ENCODE measurements at places on chromosomes 5 and 9.

DNA sequence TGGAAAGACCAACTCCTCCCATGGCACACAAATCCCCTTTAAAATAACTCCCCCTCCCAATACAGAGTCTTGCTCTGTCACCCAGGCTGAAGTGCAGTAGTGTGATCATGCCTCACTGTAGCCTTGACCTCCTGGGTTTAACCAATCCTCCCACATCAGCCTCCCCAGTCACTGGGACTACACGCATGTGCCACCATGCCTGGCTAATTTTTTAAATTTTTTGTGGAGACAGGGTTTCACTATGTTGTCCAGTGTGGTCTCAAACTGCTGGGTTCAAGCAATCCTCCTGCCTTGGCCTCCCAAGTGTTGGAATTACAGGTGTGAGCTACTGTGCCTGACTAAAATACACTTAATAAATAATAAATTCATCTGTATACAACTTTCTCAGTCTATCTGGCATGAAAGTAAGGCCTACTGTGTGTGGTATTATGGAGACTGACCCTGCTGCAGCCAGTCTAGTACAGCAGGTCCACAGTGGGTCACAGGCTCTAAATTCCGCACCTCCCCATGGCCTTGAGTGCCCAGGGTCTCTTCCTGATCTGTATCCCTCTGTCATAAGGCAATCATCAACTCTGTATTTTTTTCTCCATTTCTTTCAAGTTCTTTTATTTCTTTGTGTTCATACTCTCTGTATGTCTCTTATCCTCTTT, 169.4 kb downstream of the MAPKAP1 start:
- DNase-seq: no peak

- no peak for DNase-seq
Observed at GRCh38 chr9:107755246-107755645, 265.7 kb upstream of the KLF4 start.

DNA sequence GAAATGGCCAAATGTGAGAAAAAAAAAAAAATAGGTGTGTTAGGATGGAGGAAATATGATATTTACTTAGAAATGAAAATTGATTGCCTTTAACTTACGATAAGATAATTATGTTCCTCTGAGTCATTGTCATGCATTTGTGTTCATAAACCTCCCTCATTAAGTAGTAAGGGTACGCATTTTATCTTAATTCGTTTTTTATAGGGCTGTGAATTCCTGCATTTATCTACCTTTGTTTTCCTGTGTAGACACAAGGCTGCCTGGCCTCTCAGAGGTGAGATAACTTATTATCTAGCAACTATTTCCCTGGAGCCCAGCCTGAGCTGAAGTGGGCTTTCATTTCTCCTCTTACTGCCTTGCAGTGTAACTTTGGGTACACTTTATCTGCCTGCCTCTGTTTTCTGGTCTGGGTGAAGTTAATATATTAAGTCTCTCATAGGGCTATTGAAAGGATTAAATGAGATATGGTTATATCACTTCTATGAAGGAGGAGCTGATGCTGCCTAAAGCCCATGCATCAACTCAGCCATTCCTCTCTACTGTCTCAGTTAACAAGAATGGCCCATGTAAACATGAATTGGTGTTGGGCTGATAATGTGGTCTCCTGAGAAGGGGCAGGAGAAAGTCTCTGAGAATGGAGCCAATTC, 103.8 kb upstream of the KLF4 start:
- no peak for DNase-seq

DNA sequence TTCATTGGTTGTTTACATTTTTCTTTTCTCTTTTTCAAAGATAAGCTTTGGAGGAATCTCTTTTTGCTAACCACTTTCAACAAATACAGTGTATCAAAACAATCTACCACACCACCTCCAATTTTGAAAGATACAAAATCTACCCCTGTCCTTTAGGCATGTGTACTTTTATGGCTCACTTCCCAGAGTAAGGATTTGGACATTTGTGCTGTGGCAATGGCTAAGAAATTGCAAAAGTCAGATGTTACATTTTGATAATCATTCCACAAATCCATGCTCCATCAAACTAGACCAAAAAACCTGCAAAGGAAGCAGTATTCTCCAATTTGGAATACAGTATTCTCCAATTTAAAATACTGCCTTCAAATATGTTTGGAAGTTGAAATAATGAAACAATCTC, 204.9 kb downstream of the MCTP1 start:
- no peak for DNase-seq

GRCh38 chr9:99249619-99250018, 27.5 kb downstream of the SEC61B start:
- DNase-seq: no peak

DNA sequence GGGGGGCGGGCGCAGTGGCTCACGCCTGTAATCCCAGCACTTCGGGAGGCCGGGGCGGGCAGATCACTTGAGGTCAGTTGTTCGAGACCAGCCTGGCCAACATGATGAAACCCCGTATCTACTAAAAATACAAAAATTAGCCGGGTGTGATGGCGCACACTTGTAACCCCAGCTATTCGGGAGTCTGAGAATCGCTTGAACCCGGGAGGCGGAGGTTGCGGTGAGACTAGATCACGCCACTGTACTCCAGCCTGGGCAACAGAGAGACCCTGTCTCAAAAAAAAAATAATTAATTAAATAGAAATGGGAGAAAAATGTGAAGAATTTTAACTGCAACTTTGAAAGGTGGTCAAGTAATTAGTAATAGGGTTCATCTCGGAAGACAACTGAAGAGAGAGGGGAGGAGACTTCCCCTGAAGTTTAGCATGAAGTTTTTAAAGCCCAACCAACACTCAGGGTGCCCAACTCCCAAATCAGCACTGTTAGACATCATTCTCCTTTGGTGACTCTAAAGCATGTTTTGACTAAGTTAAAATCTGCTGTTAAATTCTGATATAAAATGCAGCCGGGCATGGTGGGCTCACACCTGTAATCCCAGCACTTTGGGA, 1.4 kb upstream of the CSNK1A1 start:
- no peak for DNase-seq

DNA sequence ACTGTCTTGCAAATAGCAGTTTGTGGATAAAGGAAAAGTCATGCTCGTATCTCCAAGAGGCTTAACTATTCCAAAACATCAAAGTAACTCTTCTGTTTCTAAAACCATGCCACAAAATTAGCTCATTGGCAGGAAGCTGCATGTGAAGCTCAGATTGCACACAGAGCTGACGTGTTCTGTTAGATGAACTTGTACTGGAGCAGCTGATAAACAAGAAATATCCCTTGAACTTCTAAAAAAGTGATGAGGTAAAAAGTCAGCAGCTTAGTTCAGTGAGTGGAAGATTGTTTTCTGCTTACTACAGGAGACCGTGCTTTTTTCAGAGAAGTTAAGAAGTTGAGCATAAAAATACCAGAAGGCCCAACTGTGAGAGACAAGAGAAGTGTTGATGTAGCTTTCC, 113.2 kb downstream of the SLC12A2 start:
- DNase-seq: no peak

DNA sequence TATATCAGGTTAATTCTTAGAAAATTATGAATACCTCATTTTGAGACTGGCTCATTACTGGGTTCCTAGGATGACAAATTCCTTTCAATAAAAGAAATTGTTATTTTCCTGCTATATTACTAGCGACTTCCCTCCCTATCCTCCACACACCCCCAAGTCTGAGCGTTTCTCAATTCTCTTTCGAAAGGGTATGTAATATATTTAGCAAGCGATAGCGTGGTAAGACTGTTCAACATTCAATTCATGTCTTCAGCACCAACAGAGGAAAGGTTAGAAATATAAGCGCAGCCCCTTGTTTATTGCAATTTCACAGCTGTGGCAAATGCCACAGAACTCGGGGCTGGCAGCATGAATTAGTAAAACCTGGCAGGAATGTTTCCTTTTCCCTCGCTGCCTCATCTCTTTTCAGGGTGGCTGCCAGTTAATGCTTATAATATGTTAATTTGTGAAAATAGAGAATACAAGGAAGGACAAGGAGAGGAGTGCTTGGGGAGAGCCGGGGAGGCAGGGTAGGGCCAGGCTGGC, 152.7 kb upstream of the TBCA start:
- no peak for DNase-seq

DNA sequence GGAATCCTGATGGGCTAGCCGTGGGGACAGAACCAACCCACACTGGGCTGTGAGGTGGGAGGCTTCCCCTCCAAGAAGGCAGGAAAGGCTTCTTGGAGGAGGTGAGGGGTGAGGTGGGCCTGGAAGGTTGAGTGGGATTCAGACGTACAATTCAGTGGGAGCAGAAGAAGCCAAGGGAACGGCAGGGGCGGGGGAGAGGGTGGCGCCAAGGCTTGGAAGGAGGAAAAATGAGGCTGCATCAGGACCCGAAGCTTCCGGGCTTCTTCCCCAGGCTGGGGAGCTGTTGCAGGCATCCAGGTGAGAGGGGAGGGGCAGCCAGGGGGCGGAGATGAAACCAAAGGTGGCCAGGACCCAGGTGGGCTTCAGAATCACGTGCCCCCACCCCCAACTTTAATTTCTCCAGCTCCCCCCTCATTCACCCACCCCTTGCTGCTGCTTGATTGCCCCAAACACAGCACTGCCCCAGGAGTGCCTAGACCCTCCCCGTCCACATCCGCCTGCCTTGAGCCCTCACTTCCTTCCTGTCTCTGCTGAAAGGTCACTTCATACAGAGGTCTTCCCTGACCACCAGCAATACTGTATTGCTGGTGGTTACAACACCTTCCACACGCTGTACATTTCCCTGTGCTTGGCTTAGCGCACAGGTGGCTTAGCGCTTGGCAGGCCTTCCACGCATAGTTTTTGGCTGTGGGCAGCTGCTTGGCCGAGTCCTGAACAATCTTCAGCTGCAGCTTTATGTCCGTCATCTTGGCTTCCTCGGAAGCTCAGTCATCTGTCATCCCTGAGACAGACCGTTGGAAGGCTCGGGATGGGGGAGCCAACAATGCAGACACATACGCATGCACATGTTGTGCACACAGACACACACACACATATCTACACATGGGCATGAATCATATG, 193.5 kb downstream of the RGS3 start:
- no peak for DNase-seq

DNA sequence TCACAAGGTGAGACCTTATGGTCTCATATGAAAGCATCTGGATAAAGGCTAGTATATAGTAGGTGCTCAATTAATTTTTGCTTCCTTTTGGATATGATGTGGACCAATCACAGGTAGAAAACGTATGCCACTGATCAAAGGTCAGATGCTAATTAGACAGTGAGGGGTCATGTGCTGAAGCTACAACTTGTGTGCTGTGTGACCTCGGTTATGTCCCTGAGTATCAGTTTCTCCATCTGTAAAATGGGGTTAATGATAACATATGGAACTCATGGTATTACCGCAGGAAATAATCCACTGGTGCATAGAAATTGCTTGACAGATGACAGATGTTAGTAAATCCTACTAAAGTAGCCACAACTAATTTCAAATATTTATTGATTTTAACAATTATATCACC, 62.0 kb downstream of the PTPN3 start:
- no peak for DNase-seq

- DNase-seq: peak; percentile 65
Observed at GRCh38 chr9:37801287-37801850, 772 bp downstream of the DCAF10 start.

- DNase-seq: peak; percentile 21
Observed at GRCh38 chr9:33166231-33167083, 679 bp downstream of the B4GALT1 start.

DNA sequence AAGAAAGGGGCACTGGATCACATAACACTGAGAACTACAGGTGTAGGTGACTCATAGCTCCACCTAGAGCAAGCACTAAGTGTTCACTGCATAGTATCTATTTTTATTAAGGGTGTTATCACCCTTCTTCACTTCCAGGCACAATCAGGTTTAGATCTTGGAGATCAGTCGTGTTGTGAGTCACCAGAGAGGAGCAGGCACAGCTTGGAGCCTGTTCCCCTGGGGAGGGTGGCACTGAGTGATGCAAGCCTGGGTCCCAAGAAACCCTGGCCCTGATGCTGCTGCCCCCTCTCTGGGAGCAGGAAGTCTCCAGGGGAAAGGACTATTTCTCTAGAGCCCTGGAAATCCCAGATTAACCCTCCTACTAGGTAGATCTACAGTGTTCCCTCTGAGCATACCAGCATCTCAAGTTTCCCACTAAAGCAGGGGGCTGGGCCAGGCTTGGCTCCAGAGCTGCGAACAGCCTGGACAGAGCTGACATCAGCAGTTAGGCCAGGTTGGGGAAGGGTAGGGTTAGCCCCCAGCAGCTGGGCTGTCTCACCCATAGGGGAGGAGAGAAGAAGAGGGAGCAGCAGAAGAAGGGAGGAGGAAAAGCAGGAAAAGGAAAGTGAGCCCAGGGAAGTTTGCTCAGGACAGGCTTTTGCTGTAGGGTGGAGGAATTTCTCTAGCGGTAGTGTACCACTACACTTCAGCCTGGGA, 28.1 kb upstream of the SPINK4 start:
- peak; percentile 51 for DNase-seq

DNA sequence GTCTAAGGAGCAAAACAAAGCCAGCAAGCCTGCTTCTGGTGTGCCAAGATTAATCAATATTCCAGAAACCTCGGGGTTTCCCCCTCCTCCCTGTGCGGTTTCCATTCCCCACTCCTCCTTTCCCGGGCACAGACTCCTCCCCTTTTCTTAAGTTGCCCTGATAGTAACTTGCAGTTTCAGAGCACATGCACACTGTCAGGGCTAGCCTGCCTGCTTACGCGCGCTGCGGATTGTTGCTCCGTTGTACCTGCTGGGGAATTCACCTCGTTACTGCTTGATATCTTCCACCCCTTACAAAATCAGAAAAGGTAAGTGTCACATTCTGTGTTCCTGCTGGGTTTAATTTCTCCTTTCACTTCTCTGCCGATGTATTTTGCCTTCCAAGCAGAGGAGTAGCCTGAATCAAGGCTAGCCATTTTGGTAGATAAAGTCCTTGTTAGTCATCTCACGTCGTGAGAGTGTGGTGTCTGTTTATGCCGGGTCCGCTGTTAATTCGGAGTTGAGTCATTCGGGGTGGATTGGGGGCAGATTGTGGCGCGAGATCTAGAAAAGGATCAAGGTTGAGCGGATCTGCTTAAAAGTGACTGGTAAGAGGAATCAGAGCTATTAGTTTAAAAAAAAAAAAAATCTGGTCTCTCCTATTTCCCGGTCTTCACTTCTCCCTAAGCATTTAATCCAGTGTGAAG, at the start of gene SLC1A3:
SLC1A3 (plus strand) TSS at position 179 of the 686 bp plus-strand sequence. CDS start 1,818 bp downstream, outside the sequence.
- peak; percentile 85 for DNase-seq

DNA sequence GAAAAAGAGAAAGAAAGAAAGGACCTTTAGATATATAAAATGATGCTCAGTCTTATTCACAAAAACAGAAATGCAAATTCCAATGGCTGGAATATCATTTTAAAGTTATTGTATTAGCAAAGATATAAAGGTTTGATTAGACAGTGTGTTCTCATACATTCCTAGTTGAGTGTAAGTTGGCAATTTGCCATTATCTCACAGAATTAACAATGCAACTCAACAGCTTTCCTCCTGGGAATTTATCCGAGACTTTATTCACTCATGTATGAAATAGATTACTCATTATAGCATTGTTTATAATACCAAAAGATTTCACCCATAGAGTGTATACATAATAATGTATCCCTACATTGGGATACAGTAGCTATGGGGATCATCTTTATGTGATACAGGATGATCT, 27.1 kb upstream of the MLLT3 start:
- DNase-seq: no peak

GRCh38 chr5:64166201-64166959, 737 bp downstream of the RNF180 start:
- peak; percentile 49 for DNase-seq

GRCh38 chr5:134240421-134240962, 14.6 kb upstream of the PPP2CA start:
- DNase-seq: peak; percentile 17

- no peak for DNase-seq
Observed at GRCh38 chr9:100030548-100030947, 68.3 kb downstream of the ERP44 start.

All from neural progenitor cell (in vitro differentiated cells).